ENCODE measurements at places on chromosomes 1 and 21.
A peak's percentile ranks its signal among the peaks of the same experiment; 100 is the strongest.

DNA sequence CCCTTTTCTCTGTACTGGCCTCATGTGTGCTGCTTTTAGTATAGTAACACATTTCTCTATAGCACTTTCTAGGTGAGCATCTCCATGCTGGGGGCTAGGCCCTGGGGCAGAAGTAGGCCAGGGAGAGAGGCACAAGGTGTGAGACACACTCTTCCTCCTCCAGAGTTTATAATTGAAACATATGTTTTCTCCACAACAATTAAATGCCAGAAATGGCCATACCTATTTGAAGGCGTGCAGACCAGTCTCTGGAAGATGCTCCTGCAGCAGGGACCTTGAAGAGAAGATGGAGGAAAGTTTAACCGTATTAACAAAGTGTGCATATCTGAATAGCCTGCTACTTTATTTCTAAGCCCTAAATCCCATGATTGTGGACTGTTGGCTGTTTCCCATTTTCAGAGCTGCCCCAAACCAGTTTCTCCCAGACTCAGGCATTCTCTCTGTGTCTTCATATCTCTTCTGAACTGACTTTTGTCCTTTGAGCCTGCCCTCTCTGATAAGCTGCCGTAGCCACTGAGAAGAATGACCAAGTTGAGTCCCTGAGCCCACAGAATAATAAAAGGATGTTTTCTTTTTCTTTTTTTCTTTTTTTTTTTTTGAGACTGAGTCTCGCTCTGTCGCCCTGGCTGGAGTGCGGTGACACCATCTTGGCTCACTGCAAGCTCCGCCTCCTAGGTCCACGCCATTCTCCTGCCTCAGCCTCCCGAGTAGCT is 81.3 kb downstream of the LRRC8D start:
- DNase-seq = no peak

- DNase-seq = no peak
Observed at GRCh38 chr1:77394166-77394565, 112.3 kb downstream of the AK5 start.

DNA sequence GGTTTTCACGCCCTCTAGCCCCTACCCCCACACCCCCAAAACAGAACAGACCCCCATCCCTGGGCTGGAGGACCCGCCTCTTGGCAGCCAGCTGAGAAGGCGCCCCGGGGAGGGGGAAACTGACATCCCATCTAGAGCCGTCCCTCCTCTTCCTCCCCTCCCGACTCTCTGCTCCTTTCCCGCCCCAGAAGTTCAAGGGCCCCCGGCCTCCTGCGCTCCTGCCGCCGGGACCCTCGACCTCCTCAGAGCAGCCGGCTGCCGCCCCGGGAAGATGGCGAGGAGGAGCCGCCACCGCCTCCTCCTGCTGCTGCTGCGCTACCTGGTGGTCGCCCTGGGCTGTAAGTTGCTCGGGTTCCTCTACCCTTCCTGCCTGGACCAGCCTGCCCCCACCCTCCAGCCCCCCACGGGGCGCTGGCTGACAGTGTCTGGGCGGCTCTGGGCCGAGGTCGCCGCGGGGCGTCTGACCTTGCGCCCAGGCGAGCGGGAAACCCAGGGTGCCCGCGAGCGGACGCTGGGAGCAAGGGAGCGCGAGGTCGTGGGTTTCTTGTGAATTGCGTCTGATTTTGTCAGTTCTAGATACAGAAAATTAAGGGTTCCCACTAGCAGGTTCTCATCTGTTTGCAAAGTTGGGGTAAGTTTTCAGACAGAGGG is 618 bp downstream of the JAM2 start:
- peak; percentile 23 for DNase-seq

DNA sequence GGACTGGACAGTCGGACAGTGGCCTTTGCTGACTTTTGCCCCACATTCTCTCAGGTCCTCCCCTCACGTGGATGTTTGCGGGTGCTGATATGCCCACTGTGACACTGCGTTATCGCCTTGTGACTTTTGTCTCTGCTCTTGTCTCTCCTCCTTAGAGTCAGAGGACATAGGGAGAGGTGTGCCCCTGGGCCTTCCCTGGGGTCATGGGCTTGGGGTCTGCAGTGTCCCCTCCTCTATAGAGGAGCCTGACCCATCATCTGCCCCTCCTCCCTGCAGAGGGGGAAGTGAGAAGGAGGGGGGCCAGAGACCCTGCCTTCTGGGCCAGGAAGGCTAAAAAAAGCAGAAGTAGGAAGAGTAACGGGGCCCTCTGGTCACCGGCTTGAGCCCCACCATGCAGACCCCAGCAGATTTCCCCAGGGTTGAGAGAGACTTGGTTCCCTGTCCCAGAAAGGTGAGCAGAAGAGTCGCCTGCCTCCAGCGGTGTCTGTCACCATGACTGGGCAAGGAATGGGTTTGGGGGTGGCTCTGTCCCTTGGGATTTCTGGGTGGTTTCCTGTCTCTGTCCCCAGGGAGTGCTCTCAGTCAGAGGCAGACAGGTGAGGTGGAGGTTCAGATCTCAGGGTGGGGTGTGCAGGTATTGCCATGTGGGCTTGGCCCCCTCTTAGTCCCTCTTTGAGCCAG is 13.3 kb downstream of the RPS6KA1 start:
- no peak for DNase-seq

GRCh38 chr1:85544689-85545215 is 35.8 kb upstream of the CCN1 start:
- DNase-seq = no peak

- no peak for DNase-seq
Observed at GRCh38 chr1:162316187-162316586, 60.5 kb downstream of the SPATA46 start.

DNA sequence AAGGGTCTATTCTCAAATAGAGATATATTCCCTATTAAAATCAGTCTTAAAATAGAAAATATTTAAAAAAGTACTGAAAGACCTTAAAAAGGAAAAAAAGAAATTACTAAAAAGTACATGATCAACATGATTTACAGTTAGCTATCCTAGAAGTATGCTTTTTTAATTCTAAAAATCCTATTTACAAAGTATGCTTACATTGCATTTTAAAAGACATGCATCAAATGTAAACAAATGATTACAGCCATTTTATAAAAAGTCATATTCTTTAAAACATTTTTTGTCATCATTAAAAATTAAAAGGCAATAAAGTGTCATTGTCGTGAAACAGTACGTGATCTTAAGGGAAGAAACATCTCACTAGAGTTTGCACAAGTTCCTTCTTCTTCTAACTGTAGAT is 7.9 kb upstream of the C1orf52 start:
- no peak for DNase-seq

DNA sequence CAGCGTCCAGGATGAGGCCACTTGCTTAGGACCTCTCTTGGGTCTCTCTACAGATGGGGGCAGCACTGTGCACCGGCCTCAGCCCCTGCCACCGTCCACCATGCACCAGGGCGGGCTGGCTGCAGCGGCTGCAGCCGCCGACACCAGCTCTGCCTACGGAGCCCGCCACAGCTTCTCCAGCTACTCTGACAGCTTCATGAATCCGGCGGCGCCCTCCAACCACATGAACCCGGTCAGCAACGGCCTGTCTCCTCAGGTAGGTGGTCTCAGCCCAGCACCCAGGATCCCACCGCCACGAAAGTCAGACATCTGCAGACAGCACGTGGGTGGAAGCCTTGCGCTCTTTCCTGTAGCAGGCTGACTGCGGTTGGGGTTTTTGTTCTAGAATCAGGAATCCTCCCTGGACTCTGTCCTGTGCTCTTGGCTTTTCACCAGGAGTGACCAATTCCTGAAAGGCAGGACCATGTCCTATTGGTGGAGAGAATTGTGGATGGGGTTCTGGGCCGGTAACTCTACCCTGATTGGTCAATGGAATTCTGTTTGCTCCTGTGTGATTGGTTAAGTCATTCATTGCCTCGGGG is 72.5 kb downstream of the PAX7 start:
- no peak for DNase-seq

- no peak for DNase-seq
Observed at GRCh38 chr1:189633658-189634057, 844.0 kb downstream of the BRINP3 start.

DNA sequence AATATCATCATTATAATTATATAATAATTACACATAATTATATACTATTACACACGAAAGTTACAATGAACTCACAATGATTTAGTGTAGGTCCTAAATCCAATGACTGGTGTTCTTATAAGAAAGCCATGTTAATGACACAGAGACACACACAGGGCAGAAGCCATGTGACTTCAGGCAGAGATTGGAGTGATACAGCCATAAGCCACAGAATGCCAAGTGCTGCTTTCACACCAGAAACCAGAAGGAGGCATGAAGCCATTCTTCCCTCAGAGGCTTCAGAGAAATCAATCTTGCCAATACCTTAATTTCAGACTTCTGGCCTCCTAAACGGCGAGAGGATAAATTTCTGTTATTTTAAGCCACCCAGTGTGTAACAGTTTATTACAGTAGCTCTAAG is 147.4 kb upstream of the KRTAP19-8 start:
- DNase-seq = no peak

DNA sequence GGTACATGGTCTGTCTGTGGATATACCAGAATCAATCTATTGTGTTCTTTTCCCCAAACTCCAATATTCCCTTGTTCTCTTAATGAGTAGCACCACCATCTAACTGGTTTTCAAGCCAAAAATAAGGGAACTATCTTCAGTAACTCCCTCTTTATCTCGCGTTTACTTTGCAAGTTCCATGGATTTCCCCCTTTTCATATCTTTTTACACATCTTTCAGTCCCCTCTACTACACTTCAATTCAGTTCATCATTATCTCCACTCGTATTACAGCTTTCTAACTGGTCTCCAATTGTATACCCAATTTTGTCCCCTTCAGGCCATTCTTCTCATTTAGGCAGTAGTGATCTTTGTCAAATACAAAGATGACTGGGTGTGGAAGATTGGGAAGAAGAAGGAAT is 4.1 kb upstream of the TMCO1 start:
- DNase-seq = no peak

DNA sequence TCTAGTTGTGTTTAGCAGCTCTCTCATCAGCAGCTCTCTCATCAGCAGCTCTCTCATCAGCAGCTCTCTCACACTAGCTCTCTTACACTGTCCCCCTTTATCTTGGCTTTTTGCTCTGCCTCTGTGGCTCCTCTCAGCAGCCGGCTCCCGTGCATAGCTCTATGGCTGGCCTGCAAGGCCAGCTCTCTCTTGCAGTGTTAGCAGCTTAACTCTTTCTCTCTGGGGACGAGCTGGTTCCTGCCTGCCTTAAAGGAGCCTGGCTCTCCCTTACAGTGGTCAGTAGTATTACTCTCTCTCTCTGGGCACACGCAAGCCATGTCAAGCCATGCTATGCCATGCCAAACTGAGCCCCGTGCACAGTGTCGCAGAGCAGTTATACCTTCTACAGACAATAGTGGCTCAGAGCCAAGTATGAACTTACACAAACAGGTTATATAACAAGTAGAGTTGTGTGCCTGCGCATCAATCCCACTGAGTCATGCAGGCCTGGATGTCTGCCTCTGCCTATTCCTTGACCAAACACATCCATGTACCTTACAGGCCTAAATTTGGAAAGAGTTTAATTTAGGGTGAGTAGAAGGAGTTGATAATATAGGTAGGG is 295.9 kb downstream of the TPR start:
- DNase-seq = no peak

GRCh38 chr1:110860174-110860573 is 12.8 kb upstream of the CD53 start:
- DNase-seq = no peak

- DNase-seq = no peak
Observed at GRCh38 chr1:100456880-100457279, 81.1 kb upstream of the GPR88 start.

DNA sequence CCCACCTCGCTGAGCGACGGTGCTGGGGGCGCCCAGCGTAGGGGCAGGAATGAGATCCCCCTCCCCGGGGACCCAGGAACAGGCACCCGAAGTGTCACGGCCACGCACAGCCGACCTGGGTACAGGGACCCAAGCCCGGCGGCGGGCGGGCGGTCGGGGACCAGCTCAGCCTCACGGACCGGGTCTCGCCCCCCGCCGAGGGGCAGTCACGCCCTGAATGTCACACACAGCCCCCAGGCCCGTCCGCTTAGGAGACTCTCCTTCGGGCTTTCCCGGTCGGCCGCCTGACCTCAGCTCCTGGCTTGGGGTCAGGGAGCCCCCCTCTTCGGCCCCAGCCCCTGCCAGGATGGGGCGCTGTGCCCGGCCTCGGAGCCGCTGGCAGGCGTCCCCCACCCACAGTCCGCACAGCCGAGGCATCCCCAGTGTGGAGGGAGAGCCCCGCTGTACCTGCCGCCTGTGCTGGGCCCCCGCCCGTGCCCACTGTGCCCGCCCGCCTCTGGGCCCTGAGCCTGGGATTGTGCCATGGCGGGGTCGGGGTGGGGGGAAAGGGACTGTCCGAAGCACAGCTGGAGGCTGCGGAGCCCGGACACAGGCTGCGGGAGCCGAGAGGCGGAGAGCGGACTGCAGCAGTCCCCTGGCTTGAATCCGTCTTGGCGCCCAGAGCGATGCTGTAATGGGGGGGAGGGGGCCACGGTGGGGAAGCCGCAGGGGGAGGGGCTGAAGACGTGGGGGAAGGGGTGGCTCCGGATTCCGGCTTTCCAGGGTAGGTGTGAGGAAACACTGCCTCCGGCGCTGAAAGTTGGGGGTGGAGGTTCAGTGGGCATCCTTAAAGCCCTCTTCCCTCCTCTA is 627 bp upstream of the DLGAP3 start:
- DNase-seq = no peak

DNA sequence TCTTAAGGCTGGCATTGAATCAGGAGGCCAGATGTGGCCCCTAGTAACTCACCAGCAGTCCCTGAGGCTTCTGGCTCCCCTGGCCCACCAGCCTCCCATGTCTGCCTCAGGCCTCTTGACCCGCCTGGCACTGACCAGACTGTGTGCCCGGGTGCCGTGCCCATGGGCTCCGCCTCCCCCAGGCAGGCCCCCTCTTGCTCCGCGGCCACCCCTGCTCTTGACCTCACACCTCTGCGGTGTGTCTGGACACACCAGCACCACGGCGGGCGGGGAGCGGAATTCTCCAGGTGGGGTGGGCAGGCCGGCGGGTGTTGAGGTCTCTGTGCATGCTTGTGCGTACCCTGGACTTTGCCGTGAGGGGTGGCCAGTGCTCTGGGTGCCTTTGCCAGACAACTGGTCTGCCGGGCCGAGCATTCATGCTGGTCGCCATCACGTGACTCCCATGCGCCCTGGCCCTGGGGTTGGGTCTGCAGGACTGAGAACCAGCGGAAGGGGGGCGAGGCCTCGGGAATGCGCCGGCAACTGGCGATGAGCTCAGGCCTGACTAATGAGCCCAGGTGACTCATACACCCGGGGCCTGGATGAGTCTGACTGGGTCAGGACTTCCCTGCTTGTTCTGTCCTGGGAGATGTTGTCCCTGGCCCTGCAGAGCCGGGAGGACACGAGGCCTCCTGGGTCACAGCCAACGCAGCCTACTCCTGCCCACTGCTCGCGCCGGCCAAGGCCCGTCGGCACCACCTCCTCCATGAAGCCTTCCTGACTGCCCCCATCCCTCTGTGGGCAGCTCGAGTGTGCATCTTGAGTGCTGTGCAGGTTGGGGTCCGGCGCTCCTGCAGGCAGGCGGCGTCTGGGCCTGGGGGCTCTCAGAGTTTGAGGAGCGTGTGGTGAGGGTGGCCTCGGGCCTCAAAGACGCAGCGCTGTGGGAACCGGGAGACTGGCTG is 22.6 kb downstream of the COL18A1 start:
- peak; percentile 34 for DNase-seq

- no peak for DNase-seq
Observed at GRCh38 chr1:230681599-230681998, 32.3 kb downstream of the AGT start.

GRCh38 chr1:200831091-200831490 is 41.7 kb upstream of the GPR25 start:
- no peak for DNase-seq
